ENCODE measurements at places on chromosomes 1 and 21.

- no peak for DNase-seq
These were observed 217.9 kb downstream of the NTNG1 start for GRCh38 chr1:107358619-107359327.

GRCh38 chr1:192609110-192610079 lies 26.6 kb upstream of the RGS13 start:
- no peak for DNase-seq

GRCh38 chr1:67831850-67832513 lies 1.3 kb downstream of the GNG12 start:
- peak; percentile 64 for DNase-seq

DNA sequence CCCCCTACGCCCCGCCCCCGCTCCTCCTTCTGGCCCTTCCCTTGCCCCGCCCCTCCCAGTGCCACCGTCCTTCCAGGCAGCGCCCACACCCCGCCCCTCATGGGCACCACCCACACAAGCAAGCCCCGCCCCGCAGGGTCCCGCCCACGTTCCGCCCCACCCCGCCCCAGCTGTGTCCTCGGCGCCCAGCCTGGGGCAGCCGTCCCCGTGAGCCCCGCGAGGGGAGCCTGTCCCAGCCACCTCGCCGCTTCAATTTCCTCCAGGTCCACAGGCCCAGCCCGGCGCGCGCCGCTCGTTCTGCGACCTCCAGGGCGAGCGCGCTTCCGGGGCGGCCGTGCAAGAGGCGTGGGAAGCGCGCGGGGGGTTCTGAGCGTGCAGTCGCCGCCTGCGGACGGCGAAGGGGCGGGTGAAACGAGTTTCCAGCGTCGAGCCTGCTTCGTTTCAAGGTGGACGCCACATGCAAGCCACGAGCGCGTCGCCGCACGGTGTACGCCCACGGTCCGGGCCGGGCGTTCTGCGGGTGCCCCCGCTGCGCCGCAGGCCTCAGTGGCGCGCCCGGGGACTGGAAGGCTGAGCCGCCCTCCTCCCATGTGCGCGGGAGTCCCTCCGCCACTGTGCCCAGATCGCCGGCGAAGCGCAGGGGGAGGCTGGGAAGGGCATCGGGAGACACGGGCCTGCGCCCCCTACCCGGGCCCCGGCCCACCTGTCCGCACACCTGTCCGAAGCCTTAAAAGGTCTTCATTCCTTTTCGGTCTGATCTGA lies 10.8 kb upstream of the FAAP20 start:
- DNase-seq, result peak; percentile 87

DNA sequence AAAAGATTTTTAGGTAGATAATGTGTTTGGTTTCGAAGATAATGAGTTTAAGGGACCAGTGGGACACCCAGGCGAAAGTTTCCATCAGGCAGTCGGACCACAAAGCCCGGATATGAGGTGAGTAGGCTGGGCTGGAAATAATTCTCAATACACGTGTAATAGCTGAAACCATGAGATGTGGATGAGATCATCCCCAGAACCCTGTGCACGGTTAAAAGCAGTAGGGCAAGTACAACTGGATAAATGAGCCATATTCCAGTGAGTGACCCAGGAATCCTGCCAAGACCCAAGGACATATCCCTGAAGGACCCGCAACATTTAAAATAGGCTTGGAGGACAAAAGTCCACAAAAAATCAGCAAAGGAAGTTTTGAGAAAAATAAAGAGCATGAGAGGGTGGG lies 21.5 kb upstream of the NHLH2 start:
- DNase-seq, result no peak

DNA sequence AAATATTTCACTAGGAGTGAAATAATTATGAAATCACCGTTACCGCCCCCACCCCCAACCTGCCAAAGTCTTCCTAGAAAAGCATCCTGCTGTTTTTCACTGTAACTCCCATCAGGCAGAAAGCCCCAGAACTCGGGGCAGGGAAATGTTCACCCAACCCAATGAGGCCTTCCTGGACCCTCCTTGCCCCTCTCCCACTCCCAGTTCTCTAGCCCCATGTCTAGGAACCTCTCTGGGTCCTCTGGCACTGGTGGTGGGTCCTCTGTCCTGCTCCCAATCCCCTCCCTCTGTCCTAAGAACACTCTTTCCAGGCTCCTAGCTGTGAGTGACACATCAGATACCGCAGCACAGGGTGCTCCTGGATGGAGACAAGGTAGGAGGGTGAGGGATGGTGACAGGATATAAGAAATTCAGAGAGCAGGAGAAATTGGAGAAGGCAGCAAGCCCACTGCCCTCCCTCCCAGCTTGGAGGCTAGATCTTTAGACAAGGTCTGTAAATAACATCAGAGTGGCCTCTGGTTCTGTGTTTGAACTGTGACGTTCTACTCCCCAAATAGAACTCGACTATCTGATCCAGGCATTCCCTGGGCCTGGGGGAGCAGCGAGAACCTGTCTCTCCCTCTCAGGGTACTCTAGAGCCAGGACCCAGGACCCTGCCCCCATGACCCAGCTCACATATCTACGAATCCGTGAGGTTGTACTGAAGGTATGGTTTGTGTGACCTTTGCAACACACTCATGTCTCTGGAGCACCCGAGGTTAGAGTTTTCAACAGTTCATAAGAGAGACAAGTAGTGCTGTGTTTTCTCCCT lies 23.3 kb upstream of the BTG2 start:
- DNase-seq, result peak; percentile 29

DNA sequence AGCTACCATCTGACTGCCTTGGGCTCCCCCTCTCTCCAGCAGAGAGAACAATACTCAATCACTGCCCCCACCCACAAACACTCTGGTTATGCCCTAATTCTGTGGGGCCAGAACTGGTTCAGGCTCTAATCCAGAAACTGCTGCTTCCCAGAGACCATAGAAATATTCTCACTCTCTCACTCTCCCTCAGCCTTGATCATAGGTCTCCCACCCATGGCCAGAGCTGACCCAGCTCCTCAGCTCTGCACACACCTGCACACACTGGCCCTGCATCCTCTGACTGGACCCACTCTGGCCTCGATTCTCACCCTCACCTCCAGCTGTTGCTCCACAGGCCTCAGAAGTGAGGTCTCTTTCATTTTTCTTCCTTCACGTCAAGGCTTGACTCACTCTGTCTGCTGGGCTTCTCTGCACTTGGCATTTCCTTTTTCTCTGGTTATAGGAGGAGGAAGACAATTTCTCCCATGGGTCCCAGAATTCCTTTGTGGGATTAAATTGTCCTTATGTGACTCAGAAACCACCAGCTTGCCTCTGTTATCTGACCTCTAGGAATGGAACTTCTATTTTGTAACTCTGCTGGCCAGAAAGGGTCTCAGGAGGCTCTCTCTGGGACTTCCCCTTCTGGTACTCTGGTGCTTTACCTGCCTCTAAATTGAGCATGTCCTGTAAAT lies 15.6 kb upstream of the ZMYM6 start:
- DNase-seq, result no peak

DNA sequence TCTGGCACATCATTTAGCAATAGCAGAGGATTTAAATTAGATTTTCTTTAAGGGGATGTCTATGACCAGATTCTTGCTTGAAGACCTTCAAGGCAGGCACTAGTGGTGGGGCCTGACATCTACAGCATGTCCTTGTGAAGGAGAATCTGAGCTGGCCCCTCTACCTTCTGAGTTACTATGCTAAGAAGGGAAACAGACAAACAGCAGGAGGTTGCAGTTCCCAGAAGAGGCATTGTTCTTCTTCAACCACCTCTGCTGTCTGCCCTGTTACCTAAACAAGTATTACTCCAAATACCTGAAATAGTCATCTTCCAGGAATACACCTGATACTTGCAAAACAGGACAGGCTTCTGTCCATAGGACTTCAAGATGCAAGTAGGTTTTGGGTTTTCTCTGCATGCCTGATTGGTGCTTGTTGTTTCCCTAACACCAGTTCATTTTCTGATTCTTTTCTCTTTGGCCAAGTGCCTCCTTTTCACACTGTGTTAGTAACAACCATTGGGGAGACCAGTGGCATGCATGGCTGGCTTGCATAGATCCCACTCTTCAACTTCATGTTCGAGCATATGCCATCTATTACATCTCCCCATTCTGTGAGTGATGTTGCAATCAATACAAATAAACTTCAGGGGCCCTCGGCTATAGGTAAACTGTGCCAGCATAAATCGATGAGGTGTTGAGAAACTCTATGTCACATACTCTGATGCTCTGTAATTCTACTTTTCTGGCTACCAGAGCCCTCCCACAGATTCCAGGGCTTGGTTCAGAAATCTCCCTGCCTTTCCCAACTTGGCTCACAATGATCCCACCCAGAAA lies 93.0 kb upstream of the DUSP10 start:
- no peak for DNase-seq

GRCh38 chr1:108142773-108143394 lies 57.3 kb downstream of the SLC25A24 start:
- DNase-seq, result no peak

- no peak for DNase-seq
These were observed 51.9 kb downstream of the PHC2 start for GRCh38 chr1:33378976-33379375.

Data from HuH-7.5 (cell line).